T follicular helper cell (primary cell): ENCODE measurements at places on chromosomes 1 and 21.

GRCh38 chr1:216599851-216600250 is 123.4 kb downstream of the ESRRG start:
- no peak for DNase-seq

GRCh38 chr21:44947111-44947929 is 7.5 kb downstream of the SLX9 start:
- no peak for DNase-seq

DNA sequence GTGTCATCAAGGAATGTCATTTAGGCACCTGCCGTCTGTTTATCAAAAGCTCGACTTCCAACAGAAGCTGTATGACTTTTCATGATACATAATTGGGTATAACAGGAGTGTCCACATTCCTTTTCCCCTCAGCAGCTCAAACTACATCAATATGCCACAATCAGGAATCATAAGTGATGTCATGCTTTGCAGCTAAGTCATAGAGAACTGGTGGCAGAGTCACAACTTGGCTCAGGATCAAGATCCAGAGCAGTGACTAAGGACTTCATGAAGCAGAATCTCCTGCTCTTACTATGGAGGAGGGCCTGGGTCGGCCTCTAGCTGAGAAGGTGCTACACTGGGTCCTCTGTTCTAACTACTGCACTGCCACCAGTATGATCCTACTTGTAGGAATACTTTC is 36.5 kb upstream of the AGBL4 start:
- DNase-seq, result no peak

- no peak for DNase-seq
Measured at GRCh38 chr1:116507631-116508030, 63.2 kb downstream of the CD58 start.

DNA sequence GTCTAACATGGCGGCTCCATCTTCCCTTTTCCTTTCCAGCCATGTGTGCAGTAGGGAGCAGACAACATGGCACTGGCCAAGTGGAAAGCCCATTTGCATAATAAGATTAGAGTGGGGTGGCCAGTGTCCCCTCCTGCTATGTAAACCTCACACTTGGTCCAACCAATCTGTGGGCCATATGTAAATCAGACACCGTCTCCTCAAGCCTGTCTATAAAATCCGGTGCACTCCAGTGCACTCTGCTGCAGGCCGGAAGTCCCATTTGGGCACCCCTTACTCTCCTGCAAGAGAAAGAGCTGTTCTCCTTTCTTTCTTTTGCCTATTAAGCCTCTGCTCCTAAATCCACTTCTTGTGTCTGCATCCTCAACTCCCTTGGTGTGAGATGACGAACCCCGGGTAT is 44.1 kb downstream of the OLFML3 start:
- DNase-seq, result no peak

GRCh38 chr1:186502087-186502486 is 41.2 kb upstream of the PDC start:
- DNase-seq, result no peak

DNA sequence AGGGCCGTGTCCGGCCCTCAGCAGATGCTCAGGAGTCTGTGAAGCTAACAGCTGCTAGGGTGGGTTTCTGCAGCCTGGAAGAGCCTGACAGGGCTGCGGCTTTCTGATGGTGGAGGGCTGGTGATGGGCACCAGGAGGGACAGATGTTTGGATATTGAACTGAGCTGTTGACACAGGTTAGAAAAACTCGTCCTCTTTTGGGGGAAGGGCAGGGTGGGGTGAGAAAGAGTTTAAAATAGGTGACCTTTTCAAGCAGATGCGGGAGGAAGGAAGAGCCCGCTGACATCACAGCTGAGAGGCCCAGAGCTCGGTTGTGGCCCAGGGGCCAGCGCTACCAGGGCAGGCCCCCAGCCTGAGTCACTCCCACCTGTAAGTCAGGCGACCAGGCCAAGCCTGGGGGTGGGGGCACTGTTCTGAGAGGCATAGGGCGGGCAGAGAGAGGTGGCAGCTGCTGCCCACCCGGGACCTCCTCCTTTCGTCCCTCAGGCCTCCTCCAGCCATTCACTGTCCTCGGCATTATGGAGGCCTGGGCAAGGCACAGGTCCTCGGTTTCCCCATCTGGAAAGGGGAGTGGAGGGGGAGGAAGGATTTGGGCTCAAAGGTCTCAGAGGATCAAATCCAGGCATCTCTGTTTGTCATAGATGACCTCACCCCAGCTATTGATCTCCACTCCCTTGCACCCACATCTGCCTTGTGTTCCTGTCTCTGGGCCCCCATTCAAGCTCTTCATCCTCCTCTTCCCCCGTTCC is 32.3 kb upstream of the ID3 start:
- no peak for DNase-seq

DNA sequence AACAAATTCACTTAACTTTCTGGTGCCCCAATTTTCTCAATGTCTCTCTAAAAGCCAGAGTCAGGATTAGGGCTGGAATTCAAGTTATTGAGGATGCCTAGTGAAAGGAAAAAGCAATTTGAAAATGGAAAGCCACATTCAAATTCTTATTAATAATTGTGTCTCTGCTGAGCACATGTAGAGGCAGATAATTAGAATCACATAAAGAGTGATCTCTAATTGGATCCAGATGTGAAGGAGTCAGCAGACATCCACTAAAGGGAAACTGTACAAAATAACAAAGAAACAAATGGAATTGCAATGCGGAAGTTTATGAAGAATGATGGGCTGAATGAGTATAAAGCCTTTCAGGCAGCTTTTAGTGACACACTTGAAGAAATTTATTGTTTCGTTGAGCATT is 482.6 kb downstream of the TTLL7 start:
- no peak for DNase-seq

DNA sequence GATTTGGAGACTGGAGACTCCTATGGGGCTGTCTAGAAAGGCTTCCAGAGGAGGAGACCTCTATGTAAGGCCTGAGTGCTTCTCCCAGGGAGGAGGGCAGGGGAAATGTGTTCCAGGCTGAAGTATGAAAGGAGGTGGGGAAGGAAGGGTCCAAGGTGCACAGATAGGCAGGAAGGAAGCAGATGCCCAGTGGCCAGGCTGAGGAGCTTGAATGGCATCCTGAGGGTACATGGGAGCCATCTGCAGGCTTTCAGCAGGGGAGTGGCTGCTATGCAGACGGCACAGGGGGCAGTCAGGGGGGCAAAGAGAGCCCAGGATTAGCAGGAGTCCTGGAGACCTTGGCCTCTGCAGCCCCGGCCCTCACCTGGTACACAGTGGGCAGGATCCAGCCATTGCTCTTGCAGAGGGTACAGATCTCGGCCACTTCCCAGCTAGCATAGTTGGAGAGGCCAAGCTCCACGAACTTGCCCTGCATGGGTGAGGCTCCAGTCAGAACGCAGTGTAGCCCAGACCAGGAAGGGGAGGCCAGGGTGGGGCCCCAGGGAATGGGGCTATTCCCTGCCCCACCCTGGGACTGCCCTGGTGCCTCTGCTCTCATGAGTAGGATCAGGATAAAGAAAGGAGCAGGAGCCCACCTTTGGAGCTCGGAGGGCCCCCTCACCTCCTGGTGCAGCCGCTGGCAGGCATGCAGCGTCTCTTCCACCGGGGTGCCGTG is 4.0 kb downstream of the AKR7A2 start:
- DNase-seq, result no peak

- no peak for DNase-seq
Measured at GRCh38 chr1:79646880-79647279, 640.4 kb upstream of the ADGRL4 start.

- DNase-seq, result no peak
Measured at GRCh38 chr1:96087719-96088118, 633.9 kb upstream of the PTBP2 start.

- DNase-seq, result no peak
Measured at GRCh38 chr1:112060261-112060660, 70.8 kb upstream of the KCND3 start.

- no peak for DNase-seq
Measured at GRCh38 chr21:35601211-35601610, 459.1 kb downstream of the SETD4 start.

GRCh38 chr21:16073586-16073985 is 343.8 kb downstream of the USP25 start:
- no peak for DNase-seq

- DNase-seq, result no peak
Measured at GRCh38 chr1:159951551-159951950, 2.5 kb downstream of the SLAMF9 start.

DNA sequence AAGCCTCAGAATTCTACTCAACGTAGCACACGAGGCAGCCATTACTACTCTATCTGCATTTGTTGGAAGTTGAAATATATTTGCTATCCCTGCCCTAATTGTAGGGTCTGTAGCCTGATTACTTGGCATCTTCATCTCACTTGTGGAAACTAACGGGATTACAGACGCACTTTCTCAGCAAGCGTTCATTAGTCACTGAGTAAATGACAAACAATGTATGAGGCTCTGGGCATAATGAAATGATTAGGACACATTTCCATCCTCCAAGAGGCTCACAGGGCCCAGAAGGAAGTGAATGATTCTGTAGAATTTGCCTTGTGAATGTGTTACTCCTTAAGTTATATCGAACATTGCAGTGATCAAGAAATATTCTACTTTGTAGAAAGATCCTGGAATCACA is 78.1 kb downstream of the KIF26B start:
- DNase-seq, result no peak

- no peak for DNase-seq
Measured at GRCh38 chr1:173415490-173415889, 61.6 kb upstream of the PRDX6 start.

DNA sequence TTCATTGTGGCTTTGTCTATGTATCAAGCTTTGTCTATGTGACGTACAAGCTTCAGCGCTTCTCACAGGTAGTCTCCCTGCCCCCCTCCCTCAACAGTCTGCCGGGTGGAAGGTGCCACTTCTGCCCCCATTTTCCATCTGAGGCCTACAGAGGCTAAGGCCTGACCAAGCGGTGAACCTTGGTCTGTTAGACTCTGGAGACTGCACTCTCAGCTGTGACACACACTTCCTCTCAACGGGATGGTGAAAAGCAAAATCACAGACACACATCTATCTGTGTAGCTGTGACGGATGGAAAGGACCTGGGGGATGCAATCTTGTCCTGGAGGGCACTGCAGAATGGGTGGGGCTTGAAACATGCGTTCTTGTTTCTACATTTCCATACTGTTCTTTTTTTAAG is 152.9 kb upstream of the EDN2 start:
- DNase-seq, result no peak

- no peak for DNase-seq
Measured at GRCh38 chr1:221837896-221838295, 96.0 kb upstream of the DUSP10 start.

- no peak for DNase-seq
Measured at GRCh38 chr1:63264161-63264560, 58.2 kb upstream of the FOXD3 start.

- no peak for DNase-seq
Measured at GRCh38 chr1:11802616-11802972, 3.2 kb downstream of the MTHFR start.

- DNase-seq, result no peak
Measured at GRCh38 chr21:38027901-38028498, 111.7 kb upstream of the KCNJ6 start.

DNA sequence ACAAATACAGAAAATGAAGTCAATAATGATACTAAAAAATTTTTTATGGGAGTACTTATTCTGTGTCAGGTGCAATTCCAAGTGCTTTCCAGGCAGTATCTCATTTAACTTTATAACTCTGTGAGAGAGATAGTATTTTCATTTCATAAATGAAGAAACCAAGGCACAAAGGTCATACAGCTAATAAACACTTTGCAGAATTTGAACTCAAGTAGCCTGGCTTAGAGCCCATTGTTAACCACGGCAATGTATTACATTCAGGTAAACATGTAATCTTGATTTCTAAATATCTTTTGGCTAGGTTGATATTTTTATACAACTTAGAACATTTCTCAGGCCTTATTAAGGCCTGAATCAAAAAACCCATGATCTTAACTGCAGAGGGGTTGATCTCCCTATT is 28.9 kb upstream of the PKN2 start:
- no peak for DNase-seq

- DNase-seq, result no peak
Measured at GRCh38 chr1:247212012-247212411, 40.2 kb upstream of the ZNF124 start.

GRCh38 chr1:109192433-109192832 is 21.3 kb upstream of the SARS1 start:
- no peak for DNase-seq

- DNase-seq, result peak; percentile 44
Measured at GRCh38 chr1:111406321-111406768, 21.2 kb downstream of the OVGP1 start.

GRCh38 chr1:45942411-45942810 is 139.0 kb downstream of the MAST2 start:
- DNase-seq, result no peak

DNA sequence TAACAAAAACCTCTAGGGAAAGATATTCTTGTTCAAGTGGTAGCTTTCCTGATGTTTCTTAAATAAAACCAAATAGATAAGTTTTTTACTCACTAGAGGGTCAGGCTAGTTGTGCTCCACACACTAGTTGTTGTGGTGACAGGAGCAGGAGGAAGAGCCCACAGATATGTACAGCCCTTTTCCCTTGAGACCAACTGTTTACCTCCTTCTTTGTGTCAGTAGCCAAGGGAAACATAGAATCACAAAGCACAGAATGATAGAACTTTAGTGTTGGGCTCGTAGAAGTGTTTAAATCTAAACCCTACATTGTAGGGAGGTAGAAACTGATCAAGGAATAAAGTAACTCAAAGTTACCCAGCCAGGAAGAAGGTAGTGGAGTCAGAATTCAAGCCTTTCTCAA is 309.0 kb downstream of the CTH start:
- DNase-seq, result no peak

GRCh38 chr1:8660411-8660828 is 157.0 kb downstream of the RERE start:
- no peak for DNase-seq

GRCh38 chr1:33388805-33389771 is 41.8 kb downstream of the PHC2 start:
- no peak for DNase-seq

DNA sequence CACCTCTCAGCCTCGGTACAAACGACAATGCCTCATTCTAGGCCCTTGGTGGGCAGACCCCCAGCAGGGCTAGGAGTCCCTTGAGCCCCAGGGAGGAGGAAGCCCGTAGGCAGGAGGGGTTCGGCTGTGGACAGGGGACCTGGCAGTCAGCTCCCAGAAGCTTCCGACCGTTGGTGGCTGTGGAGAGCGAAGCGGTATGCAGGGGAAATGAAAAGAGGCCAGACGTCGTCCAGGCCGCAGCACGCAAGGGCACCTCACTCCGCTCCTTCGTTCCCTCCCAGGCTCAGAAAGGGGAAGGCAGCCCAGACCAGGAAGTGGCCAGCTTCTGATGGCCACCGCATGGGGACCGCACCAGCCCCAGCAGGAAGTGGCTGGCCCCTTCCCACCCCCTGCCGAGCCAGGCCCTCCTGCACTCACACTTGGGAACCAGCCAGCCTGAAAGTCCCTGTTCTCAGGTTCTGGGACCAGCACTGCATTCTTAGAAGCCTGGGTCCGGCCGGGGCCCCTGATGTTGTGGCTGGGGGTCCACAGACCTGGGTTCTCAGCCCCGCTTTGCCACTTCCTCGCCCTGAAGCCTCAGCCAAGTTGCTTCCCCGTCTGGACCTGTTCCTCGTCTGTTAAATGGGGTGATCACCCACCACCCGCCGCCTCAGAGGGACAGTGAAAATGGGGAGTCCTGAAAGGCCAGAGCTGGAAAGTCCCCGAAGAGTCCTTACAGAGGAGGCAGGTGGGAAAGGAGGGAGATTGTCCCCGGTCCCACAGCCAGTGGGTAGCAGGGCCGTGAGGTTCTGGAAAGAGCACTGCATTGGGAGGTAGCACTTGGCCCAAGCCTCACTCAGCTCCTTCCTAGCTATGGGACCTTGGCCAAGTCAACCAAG is 104.0 kb upstream of the RUNX3 start:
- DNase-seq, result no peak
